ENCODE measurements at places on chromosomes 4 and X.

DNA sequence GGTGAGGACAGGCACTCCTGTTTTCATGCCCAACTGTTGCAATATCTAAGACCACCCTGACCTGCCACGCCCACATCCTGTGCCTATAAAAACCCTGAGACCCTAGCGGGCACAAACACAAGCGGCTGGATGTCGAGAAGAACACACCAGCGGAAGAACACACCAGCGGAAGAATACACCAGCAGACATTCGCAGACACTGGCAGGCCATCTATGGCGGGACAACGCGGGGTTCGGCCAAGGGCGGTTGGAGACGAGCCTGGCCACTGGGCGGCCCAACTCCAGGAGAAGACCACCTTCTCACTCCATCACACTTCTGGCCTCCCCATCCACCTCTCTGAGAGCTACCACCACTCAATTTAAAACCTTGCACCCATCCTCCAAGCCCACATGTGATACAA is 361.4 kb downstream of the FAT4 start:
- no peak for DNase-seq

DNA sequence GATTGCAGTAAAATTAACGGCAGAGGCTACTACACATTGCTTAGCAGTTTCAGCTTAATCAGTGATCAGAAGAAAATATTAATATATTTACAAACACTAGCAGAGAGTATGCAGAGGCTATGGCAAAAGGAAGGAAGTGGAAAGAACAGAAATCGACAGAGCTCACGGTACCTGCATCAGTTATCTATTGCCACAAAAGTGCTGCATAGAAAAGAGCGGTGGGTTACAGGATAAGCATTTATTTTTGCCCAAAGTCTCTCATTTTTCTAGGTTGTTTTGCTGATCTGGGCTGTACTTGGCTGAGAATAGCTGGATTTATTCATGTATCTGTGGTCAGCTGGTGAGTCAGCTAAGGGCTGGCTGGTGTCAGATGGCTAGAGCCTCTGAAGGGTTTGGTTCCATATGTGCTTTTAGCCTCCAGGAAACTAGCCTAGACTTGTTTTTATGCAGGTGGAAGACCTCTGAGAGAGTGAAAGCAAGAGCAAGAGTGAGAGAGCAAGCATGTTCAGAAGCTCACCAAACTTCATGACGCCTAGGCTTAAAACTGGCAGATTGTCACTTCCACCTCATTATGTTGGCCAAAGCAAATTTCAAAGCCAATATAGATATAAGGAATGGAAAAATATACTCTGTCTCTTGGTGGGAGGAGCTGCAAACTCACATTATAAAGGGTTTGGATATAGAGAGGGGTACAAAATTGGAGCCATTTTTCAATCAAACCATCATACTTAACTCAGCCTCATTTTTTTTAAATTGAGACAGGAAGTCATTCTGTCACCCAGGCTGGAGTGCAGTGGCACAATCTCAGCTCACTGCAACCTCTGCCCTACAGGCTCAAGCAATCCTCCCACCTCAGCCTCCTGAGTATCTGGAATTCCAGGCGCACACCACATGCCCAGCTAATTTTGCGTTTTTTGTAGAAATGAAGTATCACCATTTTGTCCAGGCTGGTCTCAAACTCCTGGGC is 153.2 kb upstream of the RPL34 start:
- no peak for DNase-seq

- no peak for DNase-seq
Observed at GRCh38 chr4:101954975-101955678, 164.6 kb downstream of the BANK1 start.

DNA sequence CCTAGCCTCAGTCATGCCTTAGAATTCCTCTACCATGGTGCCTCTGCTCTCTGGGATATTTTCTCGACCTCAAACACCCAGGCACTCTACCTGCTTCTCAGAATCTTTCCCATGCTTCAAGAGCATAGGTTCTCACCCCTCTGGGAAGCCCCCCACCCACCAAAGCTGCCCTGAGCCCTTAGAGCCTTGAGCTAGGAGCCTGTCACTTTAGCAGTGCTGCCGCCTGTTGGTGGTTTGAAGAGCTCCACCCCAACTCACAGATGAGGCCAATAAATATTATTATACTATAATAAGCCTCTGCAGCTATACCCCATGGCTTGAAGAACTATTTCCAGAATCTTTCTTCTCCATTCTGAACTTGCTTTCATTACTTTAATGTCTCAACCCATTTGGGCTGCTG is 109.7 kb downstream of the RTL5 start:
- DNase-seq, result peak; percentile 22

DNA sequence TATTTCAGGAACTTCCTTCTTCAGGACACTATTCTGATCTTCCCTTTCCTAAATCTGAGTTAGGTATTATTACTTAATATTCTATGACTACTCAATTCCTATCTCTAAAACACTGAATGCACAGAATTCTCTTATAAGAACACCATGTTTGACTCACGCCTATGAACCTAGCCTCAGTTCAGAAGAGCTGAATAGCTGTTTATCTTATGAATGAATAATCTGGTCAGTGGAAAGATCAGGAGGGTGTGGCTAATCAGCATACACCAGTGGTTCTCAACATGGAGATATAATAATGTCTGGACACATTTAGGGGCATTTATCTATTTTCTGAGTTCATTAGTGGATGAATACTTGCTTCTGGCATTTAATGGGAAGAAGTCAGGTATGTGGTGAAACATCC is 24.2 kb downstream of the EPHA5 start:
- DNase-seq, result no peak

Data from inflammatory macrophage treated with lipopolysaccharide for 1 hour (primary cell).